Vagina (tissue), 2 donors: ENCODE measurements at places on chromosomes 6 and 20.

GRCh38 chr6:113068570-113068969 is 721.4 kb downstream of the RFPL4B start:
- no peaks in the 10 kb centered on the region for H3K4me1 ChIP-seq
- no peak overlapping the region for H3K27ac ChIP-seq
- no peak for DNase-seq
- H3K36me3 ChIP-seq, result no peaks in the 10 kb centered on the region
- no peaks in the 10 kb centered on the region for H3K27me3 ChIP-seq
- H3K4me3 ChIP-seq, result no peak overlapping the region

- no peak for DNase-seq
- H3K4me1 ChIP-seq, result peaks cover 10% of the 10 kb centered on the region
- H3K27ac ChIP-seq, result no peak overlapping the region
- no peaks in the 10 kb centered on the region for H3K27me3 ChIP-seq
- H3K4me3 ChIP-seq, result no peak overlapping the region
- no peaks in the 10 kb centered on the region for H3K36me3 ChIP-seq
Observed at GRCh38 chr6:33217246-33217645, 8.9 kb downstream of the RING1 start.

DNA sequence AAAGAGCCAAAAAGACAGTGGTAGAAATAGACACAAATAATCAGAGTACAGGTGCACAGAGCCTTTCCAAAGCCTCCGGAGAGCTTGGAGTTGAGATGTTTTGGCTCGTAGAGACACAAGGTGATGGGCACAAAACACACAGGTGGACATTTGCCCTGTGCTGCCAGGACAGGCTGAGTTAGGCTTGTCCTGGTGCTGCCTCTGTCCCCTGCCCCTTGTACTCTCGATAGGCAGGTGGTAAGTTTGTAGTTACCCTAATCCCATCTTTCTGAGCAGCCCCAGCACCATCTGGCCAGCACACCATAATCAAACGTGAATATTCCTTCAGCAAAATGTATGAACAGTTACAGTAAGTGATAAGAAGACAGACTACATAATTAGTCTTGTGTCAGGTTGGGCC is 95.5 kb downstream of the FOXC1 start:
- H3K27me3 ChIP-seq, result no peaks in the 10 kb centered on the region
- no peak overlapping the region for H3K27ac ChIP-seq
- H3K4me1 ChIP-seq, result peaks cover 29% of the 10 kb centered on the region
- DNase-seq, result no peak
- no peak overlapping the region for H3K4me3 ChIP-seq

DNA sequence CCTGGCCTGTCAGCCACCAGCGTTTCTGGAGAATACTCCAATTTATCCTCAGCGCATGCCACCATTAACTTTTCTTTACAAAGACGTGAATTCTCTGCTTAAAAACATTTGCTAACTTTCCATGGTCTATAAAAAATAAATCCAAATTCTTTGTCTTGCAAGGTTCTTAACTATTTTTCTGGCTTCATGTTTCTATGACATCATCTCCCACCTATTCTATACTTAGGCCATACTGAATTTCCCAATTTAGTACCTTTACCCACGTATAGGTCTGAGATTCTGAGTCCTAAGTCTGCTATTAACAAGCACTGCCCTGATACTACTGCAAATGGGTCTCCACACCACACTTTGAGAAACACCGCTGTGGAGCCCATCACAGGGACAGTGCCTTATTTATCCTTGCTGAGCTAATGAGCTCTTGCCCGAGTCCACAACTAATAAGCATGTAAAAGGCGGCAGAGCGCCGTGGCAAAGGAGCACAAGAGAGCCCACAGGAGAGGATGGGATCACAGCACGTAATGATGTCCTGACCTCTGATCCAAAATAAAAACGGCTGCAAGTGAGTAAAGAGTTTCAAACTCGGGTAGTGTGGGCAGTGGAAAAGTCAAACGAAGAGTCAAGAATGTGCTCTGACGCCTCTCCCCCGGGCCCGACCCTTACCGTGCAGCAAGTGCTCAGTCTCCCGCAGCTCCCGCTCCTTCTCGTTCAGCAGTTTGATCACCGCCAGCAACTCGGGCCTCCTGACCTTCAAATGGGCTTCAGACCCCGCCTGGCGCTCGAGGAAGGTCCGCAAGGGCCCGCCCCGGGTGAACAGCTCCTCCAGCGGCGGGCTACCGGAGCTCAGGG is 519 bp downstream of the MTRF1L start:
- DNase-seq, result no peak
- H3K4me3 ChIP-seq, result peak overlapping the region; percentile 68
- peak overlapping the region; percentile 81 for H3K27ac ChIP-seq

GRCh38 chr6:126633373-126633772 is 293.5 kb downstream of the CENPW start:
- no peak overlapping the region for H3K27ac ChIP-seq
- H3K27me3 ChIP-seq, result no peaks in the 10 kb centered on the region
- DNase-seq, result no peak

DNA sequence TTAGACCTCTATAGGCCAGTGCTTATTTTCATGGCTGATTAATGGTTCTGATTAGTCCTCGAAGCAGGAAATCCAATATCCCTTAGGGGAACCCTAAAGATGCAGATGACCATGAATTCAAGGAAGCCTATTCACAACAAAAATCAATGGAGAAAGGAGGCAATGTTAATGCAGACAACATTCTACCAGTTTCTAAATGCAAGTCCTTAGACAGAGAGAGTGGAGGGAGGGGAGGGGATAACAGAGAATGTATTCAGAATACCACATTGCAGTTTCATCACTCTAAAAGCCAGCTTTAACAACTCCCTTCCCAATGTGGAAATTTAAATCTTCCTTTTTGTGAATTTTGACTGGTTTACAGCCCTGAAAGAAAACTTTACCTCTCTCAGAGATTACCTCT is 87.1 kb upstream of the POU3F2 start:
- H3K36me3 ChIP-seq, result no peaks in the 10 kb centered on the region
- DNase-seq, result no peak
- no peak overlapping the region for H3K4me3 ChIP-seq
- H3K4me1 ChIP-seq, result no peaks in the 10 kb centered on the region

DNA sequence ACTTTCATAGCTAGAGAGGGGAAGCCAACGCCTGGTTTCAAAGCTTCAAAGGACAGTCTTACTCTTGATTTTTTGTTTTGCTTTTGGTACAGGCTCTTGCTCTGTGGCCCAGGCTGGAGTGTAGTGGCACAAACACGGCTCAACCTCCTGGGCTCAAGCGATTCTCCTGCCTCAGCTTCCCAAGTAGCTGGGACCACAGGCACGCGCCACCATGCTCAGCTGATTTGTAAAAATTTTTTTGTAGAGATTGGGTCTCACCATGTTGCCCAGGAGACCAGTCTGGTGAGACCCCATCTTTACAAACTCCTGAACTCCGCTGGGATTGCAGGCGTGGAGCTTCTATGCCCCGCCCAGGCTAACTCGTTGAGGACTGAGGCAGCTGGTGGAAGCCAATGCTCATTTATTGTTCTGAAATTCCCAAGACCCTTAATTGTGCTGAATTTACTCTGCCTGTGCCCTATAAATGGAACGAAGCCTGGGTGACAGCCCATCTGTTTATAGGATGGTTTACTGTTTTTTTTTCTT is 18.0 kb downstream of the SRSF3 start:
- H3K4me1 ChIP-seq, result peaks cover 34% of the 10 kb centered on the region
- H3K4me3 ChIP-seq, result no peak overlapping the region
- no peaks in the 10 kb centered on the region for H3K36me3 ChIP-seq
- no peak for DNase-seq

DNA sequence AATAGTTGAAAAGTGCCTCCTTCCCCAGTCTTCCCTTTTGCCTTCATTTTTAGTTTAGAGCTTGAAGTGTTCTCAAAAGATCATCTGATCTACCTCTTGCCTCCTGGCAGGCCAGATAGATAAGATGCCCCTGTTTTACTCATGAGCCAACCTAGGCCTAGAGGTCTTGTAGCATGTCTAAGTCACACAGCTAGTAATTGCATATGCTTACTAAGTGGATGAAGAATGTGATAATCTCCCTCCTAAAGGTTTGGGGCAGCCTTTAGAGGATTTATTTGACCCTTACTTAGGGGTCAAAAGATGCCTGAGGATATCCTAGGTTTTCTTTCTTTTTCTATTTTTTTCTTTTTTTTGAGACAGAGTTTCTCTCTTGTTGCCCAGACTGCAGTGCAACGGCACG is 2.1 kb downstream of the C6orf141 start:
- no peak overlapping the region for H3K27ac ChIP-seq
- H3K27me3 ChIP-seq, result no peaks in the 10 kb centered on the region
- no peak for DNase-seq
- peaks cover 24% of the 10 kb centered on the region for H3K4me1 ChIP-seq
- H3K4me3 ChIP-seq, result peak overlapping the region; percentile 59

DNA sequence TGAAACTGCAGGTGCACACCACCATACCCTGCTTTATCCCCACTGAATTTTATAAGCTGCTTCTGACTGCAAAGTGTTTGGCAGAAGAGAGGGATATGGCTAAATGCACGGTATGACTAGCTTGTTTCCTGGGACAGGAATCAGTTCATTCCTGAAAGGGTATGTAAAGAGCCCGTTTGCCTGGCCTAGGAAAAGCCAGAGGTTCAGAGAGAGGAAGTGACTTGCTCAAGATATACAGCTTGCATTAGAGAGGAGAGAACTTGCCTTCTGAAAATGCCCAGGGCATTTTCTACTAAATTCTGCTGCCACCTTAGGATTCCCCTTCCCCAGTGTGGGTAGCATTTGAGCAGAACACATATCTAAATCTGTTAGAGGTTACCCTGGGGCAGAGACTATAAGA is 683 bp upstream of the GCNT2 start:
- no peaks in the 10 kb centered on the region for H3K4me1 ChIP-seq
- H3K27ac ChIP-seq, result no peak overlapping the region
- no peak overlapping the region for H3K4me3 ChIP-seq
- H3K27me3 ChIP-seq, result no peaks in the 10 kb centered on the region
- H3K36me3 ChIP-seq, result no peaks in the 10 kb centered on the region
